ENCODE measurements at places on chromosomes 3 and 15.
A peak's percentile ranks its signal among the peaks of the same experiment; 100 is the strongest.

DNA sequence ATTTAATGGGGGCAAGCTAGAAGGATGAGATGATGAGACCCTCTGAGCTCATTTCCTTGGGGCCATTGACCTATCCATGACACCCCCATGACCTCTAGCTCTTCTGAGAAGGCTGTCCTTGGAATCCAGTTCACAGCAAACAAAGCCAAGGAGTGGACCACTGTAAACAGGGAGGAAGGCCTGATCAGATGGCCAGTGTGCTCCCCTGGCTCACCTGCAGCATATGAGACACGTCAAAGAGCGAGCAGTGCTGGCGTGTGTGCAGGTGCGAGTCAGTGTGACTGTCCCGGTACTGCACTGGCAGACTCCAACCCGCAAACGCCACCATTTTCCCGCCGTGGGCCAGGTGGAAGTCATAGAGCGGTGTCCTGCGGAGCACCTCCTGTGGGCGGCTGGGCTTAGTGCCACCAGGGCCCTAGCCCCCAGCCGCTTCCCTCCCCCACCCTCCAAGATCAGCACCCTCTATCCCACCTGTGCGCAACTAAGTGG is 339 bp downstream of the AMT start:
- no peak for DNase-seq

DNA sequence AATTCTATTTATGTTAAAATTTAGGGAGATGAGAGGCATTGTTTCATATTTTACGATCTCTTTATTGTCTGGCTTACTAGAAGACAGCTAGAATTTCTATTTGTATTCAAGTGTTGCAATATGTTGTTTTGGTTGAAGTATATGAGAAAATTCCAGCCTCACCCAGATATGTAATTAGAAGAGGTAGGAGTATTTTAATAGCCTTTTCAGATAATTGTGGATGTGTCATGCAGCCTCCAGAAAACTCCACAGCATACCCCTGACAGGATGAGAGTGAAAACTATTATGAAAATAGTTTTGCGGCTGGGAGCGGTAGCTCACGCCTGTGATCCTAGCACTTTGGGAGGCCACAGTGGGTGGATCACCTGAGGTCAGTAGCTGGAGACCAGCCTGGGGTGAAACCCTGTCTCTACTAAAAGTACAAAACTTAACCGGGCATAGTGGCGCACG is 21.5 kb upstream of the USP3 start:
- no peak for DNase-seq

DNA sequence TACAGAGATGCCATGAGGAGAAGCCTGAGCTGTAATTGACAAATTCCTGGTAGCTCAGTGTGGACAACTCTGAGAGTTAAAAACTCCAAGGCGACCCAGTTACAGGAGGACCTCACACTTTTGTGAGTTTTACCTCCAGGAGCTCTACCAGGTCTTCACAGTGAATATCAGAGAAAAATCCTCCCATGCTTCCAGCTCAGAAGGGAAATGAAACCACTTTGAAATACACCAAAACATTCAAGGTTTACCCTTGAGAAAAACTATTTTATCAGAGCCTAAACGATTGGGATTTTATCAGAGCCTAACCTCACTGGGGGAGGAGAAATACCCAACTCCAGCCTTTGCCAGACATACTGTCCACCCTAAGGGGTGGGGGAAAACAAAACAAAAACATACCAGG is 52.4 kb downstream of the MCCC1 start:
- DNase-seq, result no peak

DNA sequence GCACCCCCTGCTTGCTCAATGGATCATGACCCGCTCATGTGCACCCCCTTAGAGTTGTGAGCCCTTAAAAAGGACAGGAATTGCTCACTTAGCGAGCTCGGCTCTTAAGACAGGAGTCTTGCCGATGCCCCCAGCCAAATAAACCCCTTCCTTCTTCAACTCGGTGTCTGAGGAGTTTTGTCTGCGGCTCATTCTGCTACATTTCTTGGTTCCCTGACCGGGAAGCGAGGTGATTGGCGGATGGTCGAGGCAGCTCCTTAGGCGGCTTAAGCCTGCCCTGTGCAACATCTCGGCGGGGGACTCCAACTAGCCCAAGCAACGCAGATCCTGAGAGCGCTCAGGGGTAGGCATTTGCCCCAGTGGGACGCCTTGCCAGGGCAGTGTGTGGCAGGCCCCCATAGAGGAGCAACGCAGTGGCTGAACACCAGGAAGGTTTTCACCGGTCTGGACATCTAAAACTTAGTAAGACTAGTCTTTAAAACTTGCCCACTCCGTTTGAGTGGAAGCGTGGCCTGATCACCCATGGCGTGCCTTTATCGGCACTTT is 9.5 kb downstream of the SLCO2A1 start:
- no peak for DNase-seq

GRCh38 chr3:81581966-81582599 is 179.4 kb downstream of the GBE1 start:
- no peak for DNase-seq

DNA sequence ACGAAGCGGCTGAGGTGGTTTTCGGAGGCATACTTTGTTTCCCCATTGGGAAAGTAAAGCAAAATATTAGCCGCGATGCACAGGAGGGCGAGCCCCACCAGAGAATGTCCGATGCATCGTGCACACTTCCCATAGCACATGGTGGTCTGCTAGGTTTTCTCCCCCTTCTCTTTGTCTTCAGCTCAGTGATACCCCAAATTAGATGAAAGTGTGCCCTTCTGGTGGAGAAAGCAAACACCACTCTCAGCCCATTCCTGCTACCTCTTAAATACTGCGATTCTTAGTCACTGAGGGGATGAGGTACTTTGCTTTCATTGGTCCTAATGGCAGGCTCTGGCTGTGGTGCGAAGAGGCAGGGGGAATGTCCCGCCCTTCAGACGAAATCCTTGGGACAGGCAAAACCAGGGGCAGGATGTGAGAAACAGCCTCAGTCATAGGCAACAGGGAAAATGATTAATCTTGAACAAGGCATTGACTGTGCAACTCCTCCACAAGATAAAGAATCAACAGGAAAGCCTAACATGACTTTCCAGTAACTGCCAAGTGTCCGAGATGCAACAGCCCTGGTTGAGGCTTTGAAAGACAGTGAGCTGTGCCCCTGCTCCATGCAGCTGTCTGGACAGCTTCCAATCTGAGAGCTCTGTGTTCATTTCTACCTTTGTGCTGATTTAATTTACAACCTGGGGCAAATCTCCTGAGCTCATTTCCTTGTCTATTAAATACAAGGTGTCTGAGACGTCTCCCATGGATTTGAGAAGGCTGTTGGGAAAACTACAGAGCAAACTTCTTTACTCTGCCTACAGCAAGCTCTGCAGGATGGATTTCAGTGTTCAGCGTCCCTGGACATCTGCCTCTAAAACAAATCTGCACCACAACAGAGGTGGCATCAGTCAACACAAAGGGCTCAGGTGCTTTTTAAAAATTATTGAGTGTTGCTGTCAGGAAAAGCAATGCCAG is at the start of gene TM4SF1:
Gene TM4SF1, minus strand, starts transcription at position 242 of the 957 bp plus-strand sequence. Its CDS starts 102 bp downstream, at position 140.
- DNase-seq, result no peak

DNA sequence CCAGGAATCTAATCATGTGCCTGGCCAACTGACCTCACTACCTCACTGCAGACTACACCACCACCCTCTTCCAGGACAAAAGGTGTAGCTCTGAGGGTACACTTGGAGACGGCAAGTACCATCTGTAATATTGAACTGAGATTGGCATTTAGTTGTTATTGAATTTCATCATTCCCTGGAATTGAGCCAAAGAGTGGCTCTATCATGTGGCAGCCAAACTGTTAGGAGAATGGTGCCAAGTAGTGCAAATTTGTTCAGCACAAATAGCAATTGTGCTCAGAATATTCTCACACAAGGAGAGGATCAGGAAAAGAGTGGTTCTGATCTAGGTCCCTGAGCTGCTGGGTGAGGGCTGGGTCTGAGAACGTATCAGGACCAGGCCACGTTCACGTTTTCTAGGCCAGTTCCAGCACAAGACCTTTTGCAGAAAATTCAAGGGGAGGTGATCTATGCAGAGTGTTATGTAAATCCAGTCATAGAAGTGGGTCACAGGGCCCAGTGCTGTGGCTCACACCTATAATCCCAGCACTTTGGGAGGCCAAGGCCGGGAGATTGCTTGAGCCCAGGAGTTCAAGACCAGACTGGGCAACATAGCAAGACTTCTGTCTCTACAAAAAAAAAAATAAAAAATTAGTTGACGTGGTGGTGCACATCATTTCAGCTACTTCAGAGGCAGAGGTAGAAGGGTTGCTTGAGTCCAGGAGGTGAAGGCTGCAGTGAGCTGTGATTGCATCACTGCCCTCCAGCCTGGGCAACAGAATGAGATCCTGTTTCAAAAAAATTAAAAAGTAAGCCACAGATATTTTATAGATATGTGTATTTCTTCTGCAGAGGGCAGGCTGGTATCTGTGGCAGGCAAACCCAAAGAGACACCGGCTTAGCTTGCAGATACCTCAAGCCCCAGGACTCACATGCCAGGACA is 31.9 kb upstream of the CFAP161 start:
- peak; percentile 31 for DNase-seq

- DNase-seq, result no peak
Measured at GRCh38 chr3:63344661-63345060, 66.6 kb downstream of the SYNPR start.

GRCh38 chr3:106386050-106386449 is 517.2 kb upstream of the CBLB start:
- no peak for DNase-seq

DNA sequence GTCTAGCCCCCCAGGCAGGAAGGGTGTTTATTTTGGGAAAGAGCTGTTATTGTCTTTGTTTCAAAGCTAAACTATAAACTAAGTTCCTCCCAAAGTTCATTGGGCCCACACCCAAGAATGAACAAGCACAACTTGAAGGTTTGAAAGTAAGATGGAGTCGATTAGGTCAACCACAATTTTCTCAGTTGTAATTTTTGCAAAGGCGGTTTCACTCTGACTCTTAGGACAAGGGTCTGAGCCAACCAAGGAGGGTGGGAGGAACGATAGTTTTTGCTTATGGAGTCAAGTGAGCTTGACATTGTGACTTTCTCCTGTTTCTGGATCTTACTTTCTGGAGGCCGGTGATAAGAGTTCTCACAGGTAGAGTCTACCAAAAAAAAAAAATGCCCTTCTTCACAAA is 5.8 kb upstream of the ZNF770 start:
- DNase-seq, result no peak

GRCh38 chr15:60679256-60679655 is 200.3 kb upstream of the ICE2 start:
- DNase-seq, result no peak
